ENCODE measurements at places on chromosomes 13 and 19.
A peak's percentile ranks its signal among the peaks of the same experiment; 100 is the strongest.

- no peak for DNase-seq
Measured at GRCh38 chr19:9878511-9879196, 43.5 kb downstream of the PIN1 start.

- DNase-seq: peak; percentile 50
Measured at GRCh38 chr13:110713981-110714796, 689 bp downstream of the ING1 start.

- no peak for DNase-seq
Measured at GRCh38 chr13:83168590-83168989, 713.7 kb downstream of the SLITRK1 start.

GRCh38 chr19:42370068-42370520 lies 20.0 kb downstream of the CNFN start:
- DNase-seq: no peak

DNA sequence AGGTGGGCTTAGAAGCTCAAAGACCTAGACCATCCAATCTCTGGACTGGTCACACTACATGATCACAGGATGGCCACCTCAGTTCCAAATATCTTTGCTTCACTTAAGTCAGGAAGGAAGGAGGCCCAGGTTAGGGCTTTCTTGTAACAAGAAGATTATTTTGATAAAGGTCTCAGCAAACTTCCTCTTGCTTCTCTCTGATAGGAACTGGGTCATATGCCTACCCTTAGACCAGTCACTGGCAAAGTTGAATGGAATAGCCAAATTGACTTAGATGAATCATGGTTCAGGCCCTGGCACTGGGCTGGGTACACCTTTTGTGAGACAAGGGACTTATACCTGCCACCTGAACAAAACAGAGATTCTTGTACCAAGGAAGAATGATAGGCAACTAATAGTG lies 11.0 kb downstream of the FRY start:
- no peak for DNase-seq

- DNase-seq: no peak
Measured at GRCh38 chr19:33283589-33283988, 18.7 kb downstream of the CEBPA start.

- DNase-seq: no peak
Measured at GRCh38 chr19:15112385-15112784, 5.2 kb downstream of the SYDE1 start.

GRCh38 chr13:112532837-112533745 lies 54.9 kb downstream of the TUBGCP3 start:
- DNase-seq: no peak

- no peak for DNase-seq
Measured at GRCh38 chr13:25181597-25181996, 9.5 kb upstream of the AMER2 start.

- no peak for DNase-seq
Measured at GRCh38 chr13:97986835-97987234, 33.4 kb downstream of the IPO5 start.

DNA sequence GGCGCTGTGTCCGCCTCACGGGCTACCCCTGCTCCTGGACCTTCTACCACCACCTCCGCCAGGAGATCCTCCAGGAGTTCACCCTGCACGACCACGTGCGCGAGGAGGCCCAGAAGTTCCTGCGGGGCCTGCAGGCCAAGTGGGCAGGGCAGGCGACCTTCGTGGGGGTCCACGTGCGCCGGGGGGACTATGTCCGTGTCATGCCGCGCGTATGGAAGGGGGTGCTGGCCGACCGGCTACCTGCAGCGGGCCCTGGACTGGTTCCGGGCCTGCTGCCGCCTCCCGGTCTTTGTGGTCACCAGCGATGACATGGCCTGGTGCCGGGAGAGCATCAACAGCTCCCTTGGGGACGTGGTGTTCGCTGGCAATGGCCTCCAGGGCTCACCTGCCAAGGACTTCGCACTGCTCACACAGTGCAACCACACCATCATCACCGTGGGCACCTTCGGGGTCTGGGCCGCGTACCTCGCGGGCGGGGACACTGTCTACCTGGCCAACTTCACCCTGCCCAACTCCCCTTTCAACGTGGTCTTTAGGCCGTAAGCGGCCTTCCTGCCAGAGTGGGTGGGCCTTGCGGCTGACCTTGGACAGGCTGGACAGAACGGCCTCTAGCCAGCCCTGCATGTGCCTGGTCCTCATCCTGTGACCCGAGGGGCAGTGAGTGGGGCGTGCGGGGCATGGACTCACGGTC lies 7.8 kb upstream of the NTN5 start:
- DNase-seq: no peak

DNA sequence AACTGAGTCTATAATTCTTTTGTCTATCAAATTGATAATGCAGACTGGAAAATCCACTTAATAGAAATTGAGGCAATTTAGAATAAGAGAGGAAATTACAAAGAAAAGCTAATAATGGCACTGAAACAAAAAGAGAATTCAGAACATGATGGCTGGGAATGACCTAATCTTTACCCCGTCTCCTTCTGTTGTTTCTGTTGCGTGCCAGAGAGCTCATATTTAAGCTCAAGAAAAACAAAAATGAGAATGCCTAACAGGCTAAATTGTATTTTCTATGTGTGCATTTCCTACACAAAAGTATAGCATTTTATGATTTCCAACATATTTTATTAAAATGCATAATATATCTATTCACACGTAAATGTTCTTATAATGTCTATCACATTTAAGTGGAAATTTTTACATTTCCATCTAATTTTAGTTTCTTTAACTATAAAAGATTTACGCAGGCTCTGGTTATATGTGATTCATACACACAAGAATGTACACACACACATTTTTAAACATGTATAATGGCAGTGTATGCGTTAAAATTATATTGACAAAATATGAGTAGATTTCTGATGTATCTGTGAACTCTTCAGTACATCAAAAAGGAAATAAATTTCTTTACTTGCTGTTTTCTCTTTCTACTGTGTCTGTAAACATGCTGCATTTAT lies 432.3 kb downstream of the SLITRK6 start:
- no peak for DNase-seq

Measured in stimulated activated CD4-positive, alpha-beta T cell treated with anti-CD3 and anti-CD28 coated beads, Interleukin-15, amount 100 ng/mL, for 48 hours (primary cell).